Activated CD4-positive, alpha-beta T cell treated with anti-CD3 and anti-CD28 coated beads for 36 hours (primary cell): ENCODE measurements at places on chromosomes 3 and 15. TPM values are rescaled to one million over a fixed set of nuclear protein-coding genes. Genes with fewer than 3 reads are reported as not detected.

Gene P2RY1
- total RNA-seq = 1.8 TPM

Gene SETD5
- total RNA-seq = 115 TPM

Gene XIRP1
- total RNA-seq = 2.2 TPM

Gene MFN1
- total RNA-seq = 30.4 TPM

Gene COLQ
- 1.3 TPM for total RNA-seq

Gene UACA
- 6.6 TPM for total RNA-seq

Gene MORC1
- total RNA-seq = not detected

Gene C2CD4A
- total RNA-seq = 0.61 TPM

Gene LIPC
- 0.30 TPM for total RNA-seq

Gene ATP6V1A
- total RNA-seq = 48.3 TPM

Gene GOLGA8J
- 0.16 TPM for total RNA-seq

Gene COPS2
- 82.6 TPM for total RNA-seq

Gene VPS33B
- 22.8 TPM for total RNA-seq

Gene SEMA3B
- total RNA-seq = 2.1 TPM

Gene LEKR1
- total RNA-seq = 0.37 TPM

Gene SLC22A13
- total RNA-seq = 0.21 TPM

Gene TIGIT
- 25.5 TPM for total RNA-seq

Gene DNASE1L3
- total RNA-seq = not detected

Gene SV2B
- 0.05 TPM for total RNA-seq

Gene NSMCE3
- 8.3 TPM for total RNA-seq

Gene TMEM39A
- total RNA-seq = 24.5 TPM

Gene CRYGS
- total RNA-seq = 1.6 TPM

Gene ESYT3
- total RNA-seq = 0.21 TPM

Gene TMEM108
- total RNA-seq = not detected

Gene CMTM7
- 41.1 TPM for total RNA-seq

Gene UTS2B
- total RNA-seq = not detected

Gene WNT5A
- not detected for total RNA-seq

Gene NANOGP8
- not detected for total RNA-seq

Gene FGF12
- total RNA-seq = not detected

Gene ZPLD1
- total RNA-seq = not detected

Gene MINDY2
- total RNA-seq = 9.2 TPM

Gene CILP
- total RNA-seq = not detected

Gene FOXL2
- total RNA-seq = not detected

Gene PLA2G4E
- total RNA-seq = not detected

Gene DAZL
- total RNA-seq = not detected

Gene STX19
- total RNA-seq = not detected

Gene CCNB2
- 68.0 TPM for total RNA-seq

Gene FBXL2
- not detected for total RNA-seq

Gene TEX55
- not detected for total RNA-seq
